ENCODE measurements at places on chromosomes 2 and 18.

DNA sequence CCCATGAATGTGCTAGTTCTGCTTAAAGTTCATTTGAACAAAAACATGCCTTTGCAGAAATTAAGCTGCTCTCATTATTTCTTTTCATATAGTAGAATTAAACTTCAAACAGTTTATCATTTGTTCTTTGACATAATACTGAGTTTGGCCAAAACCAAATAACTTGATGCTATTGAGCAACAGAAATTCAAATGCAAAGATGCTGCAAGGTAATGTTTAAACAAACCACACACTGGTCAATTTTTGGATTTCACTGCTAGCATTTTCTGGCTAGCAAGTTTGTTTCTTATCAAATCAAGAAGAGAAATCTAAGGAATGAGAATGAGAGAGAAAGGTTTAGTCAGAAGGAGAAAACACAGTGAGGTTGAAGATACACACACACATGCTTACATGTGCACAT, 80.0 kb downstream of the LYPD1 start:
- no peak for DNase-seq

GRCh38 chr2:98020992-98021713, 25.4 kb upstream of the TMEM131 start:
- DNase-seq, result no peak

DNA sequence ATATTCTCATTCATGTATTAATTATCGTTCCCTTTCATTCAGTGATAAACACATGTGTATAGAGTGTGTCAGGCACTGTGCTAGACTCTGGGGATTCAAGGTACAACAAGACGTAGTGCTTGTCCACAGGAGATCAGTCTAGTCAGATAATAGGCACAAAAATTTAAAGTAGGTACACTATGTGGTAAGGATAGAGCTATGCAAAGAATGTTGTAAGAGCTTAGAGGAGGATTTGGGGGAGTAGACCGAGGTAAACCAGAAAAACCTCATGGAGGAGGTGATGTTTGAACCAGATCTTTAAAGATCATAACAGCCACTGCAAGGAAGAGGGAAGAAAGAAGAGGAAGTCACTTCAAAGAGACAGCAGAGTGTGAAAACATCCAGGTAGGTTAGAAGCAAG, 256.9 kb upstream of the DDX18 start:
- no peak for DNase-seq

- no peak for DNase-seq
Measured at GRCh38 chr2:10530607-10531239, 82.6 kb upstream of the ODC1 start.

DNA sequence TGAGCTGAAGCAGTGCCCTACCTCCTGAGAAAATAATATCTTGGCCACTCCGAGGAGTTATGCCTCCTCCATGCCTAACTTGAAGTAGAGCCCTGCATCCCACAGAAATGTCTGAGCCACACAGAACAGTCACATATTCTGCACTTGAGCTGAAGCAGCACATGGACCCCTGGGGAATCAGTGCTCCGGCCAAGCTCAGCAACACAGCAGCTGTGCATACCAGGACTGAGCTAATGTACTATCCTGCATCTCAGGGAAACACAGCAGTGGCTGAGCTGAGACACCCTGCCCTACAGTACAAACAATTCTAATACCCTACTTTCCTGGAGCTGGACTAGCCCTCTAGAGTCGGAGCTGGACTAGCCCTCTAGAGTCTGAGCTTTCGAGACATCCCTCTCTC, 166.9 kb downstream of the ZNF516 start:
- DNase-seq, result no peak

GRCh38 chr2:89837962-89838625, 1146.6 kb downstream of the RPIA start:
- DNase-seq, result no peak

GRCh38 chr18:37327063-37327577, 238.5 kb downstream of the CELF4 start:
- DNase-seq, result no peak

DNA sequence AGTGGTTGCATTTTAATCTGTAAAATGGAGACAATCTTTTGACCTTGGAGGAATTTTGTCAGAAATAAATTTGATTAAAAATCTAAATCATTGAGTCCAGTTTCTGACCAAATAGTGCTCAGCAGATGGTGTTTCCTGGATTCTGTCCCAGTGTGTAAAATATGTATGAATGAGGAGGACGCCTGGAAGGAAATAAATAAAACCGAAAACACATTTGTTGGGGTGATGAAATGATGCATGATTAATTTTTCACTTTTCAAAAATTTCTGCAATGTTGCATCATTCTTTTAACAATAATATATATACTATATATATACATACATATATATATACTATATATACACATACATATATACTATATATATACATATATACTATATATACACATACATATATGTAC, 261.1 kb upstream of the TRIB2 start:
- DNase-seq, result no peak

DNA sequence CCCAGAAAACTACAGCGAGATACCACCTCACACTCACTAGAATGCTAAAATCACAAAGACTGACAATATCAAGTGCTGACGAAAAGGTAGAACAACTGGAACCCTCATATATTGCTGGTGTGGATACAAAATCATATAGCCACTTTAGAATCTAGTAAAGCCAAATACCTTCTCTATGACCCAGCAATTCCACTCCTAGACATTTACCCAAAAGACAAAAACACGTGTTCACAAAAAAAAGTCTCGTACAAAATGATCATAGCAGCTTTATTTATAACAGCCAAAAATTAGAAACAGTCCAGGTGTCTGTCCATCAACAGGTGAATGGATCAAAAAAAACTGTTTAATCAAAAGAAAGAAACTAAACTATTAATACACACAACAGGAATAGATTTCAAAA, 126.6 kb downstream of the ZFP36L2 start:
- DNase-seq, result no peak

GRCh38 chr2:199329466-199329865, 128.3 kb downstream of the SATB2 start:
- no peak for DNase-seq
